ENCODE measurements at places on chromosomes 1 and 21.

GRCh38 chr1:59645893-59646292 lies 168.9 kb upstream of the HOOK1 start:
- peak; percentile 97 for ATAC-seq

GRCh38 chr1:115218034-115218405 lies 120.0 kb downstream of the NGF start:
- ATAC-seq, result no peak

- no peak for ATAC-seq
Measured at GRCh38 chr1:67780637-67781036, 52.6 kb downstream of the GNG12 start.

DNA sequence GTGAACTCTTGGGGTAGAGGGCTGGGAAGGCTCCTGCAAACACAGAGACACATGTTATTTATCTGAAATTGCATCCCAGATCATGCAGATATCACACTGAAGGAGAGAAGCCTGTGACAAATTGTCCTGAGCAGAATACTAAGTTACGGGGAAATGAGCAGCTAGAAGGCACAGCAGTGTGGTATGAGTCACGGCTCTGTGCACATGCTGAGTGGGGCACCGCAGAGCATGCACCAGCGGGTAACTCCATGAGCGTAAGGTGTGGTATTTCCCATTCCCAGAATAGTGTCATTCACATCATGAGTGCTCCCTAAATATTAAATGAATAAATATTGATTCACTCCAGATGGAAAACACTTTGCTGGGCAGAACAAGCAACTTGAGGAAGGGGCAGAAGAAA lies 21.3 kb upstream of the FCRL2 start:
- no peak for ATAC-seq
